AG20443 (cell line): ENCODE measurements at places on chromosomes 6 and 20.

GRCh38 chr6:147802459-147802858 lies 294.0 kb downstream of the SAMD5 start:
- no peak for DNase-seq

DNA sequence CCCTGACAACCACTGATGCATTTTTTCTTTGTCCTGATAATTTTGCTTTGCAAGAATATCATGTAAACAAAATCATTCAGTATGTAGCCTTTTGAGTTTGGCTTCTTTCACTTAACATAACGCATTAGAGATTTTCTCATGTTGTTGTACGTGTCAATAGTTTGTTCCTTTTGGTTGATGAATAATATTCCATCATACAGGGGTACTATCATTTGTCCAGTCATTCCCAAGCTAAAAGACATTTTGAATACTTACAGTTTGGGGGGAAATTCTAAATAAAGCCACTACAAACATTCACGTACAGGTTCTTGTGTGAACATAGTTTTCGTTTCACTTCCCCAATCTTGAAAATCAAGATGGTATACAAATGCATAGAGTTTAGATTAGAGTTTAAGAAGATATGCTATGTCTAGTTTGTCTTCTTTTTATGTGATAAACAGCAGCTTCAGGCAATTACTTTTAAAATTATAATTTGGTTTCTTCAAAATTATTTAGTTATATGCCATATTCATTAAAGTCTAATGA lies 5.2 kb downstream of the HAO1 start:
- no peak for DNase-seq

GRCh38 chr20:2619961-2620595 lies 32.4 kb upstream of the NOP56 start:
- DNase-seq = no peak

GRCh38 chr20:56607061-56607704 lies 21.9 kb upstream of the TFAP2C start:
- no peak for DNase-seq
